ENCODE measurements at places on chromosomes 12 and 14. TPM values are rescaled to one million over a fixed set of nuclear protein-coding genes. Genes with fewer than 3 reads are reported as not detected.

DNA sequence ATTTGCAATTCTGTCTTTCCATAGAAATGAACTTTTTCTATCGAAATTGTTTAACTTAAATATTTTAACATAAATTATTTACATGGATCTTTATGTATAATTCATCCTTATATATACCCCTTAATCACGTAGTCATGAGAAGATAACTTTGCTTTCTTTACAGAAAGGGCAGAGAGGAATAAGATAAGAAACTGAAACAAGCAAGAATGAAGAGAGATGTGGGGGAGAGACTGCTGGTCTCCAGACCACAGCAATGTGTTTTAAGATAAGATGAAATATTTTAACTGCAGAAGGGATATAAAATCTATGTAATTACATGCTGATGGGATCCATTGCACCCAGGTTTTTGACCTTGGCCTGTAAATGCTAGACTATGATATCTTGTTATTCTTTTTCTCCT lies 34.7 kb upstream of the DNM1L start:
- no peak overlapping the region for H3K27ac ChIP-seq
- H3K27me3 ChIP-seq, result no peaks in the 10 kb centered on the region
- H3K36me3 ChIP-seq, result no peaks in the 10 kb centered on the region
- no peaks in the 10 kb centered on the region for H3K4me1 ChIP-seq
- no peak overlapping the region for H3K4me3 ChIP-seq

DNA sequence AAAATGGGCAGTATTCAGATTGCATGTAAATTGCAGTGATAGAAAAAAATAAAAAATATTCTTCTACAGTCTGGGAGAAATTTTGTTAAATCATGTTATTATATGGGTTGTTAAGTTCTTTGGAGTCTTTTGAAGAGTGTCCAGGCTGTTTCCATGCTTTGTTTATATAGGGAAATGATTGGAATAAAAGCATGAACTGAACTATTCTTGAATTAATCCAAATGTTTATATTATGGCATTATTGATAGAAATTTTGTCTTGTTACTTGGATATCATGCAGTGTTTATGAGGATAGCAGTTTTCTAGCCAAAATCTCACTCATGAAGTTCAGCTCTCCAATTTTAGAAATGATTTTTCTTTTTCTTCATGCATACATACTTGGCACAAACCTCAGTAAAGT lies 108.2 kb upstream of the NAV3 start:
- no peaks in the 10 kb centered on the region for H3K4me1 ChIP-seq
- no peaks in the 10 kb centered on the region for H3K27me3 ChIP-seq
- no peak for DNase-seq
- no peak overlapping the region for H3K4me3 ChIP-seq

GRCh38 chr12:42761601-42762350 lies 172.2 kb upstream of the PRICKLE1 start:
- H3K4me1 ChIP-seq, result no peaks in the 10 kb centered on the region
- H3K4me3 ChIP-seq, result no peak overlapping the region
- no peaks in the 10 kb centered on the region for H3K27me3 ChIP-seq
- no peak for DNase-seq
- no peak overlapping the region for H3K27ac ChIP-seq

KRT79 gene
- total RNA-seq, result 0.48 TPM

WNT5B gene
- total RNA-seq, result 4.0 TPM

E2F7 gene
- not detected for total RNA-seq

GRCh38 chr12:76018111-76018510 lies 13.5 kb downstream of the PHLDA1 start:
- H3K27ac ChIP-seq, result peak overlapping the region; percentile 45
- H3K27me3 ChIP-seq, result no peaks in the 10 kb centered on the region
- no peaks in the 10 kb centered on the region for H3K36me3 ChIP-seq

CSRNP2 gene
- total RNA-seq, result 37.3 TPM

- no peaks in the 10 kb centered on the region for H3K4me1 ChIP-seq
- H3K36me3 ChIP-seq, result no peaks in the 10 kb centered on the region
- H3K4me3 ChIP-seq, result no peak within 1 kb of the TSS
- H3K27ac ChIP-seq, result no peak within 1 kb of the TSS
- H3K27me3 ChIP-seq, result no peaks in the 10 kb centered on the region
Measured at GRCh38 chr12:67989184-67989920, at the start of gene IFNG-AS1. Gene IFNG-AS1, plus strand, starts transcription at chr12:67989447.

DNA sequence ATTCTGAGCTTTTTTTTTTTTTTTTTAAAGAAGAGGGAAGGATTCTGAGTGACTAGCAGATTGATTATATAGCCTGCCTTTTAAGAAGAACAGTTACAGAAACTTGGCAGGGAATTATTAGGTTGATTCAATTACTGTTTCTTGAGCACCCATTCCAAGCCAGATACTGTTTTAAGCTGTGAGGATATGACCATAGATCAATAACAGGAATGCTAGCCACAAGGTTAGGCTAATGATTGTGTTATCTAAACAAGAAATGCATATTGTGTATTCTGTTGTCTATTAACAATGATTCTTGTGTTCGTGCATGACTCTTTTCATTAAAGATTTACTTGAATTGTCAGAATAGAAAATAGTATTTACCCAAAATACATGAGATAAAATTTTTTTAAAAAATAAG lies 67.1 kb downstream of the PRORP start:
- no peaks in the 10 kb centered on the region for H3K36me3 ChIP-seq
- no peak overlapping the region for H3K27ac ChIP-seq
- no peak overlapping the region for H3K4me3 ChIP-seq
- DNase-seq, result no peak
- H3K4me1 ChIP-seq, result no peaks in the 10 kb centered on the region

GRCh38 chr12:121697093-121697698 lies 15.4 kb upstream of the TMEM120B start:
- H3K4me3 ChIP-seq, result no peak overlapping the region
- no peaks in the 10 kb centered on the region for H3K27me3 ChIP-seq
- no peak overlapping the region for H3K27ac ChIP-seq
- no peaks in the 10 kb centered on the region for H3K4me1 ChIP-seq

DNA sequence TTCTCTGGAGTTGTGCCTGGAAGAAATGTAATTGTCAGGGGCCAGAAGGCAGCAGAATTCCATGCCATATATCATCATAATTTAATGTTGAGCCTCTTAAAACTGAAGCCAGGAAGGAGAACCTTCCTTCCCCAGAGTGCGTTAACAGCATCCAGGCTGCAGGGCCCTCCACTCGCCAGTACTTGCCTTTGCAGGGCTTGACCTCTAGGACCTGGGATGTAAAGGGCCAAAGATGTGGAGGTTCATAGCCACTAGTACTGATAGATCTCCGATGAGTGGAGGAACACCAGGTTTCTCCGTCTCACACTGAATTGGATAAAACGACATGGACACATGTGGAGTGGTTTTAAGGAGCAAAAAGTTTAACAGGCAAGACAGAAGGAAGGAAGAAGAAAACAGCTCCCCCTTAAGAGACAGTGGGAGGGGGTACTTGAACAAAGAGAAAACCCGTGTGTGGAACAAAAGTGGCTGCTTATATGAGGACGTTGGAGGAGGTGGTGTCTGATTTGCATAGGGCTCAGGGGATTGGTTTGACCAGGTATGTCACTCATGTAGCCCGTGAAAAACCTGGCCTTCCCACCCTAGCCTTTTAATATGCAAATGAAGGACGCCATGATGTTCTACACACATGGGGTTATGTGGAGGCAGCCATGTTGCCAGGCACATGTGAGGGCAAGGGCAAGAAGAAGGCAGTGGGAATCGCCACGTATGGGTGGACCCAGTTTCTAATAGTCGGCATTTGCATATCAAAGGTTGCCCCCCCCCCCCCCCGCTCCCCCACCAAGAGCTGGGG lies 38.8 kb upstream of the WSCD2 start:
- H3K36me3 ChIP-seq, result no peaks in the 10 kb centered on the region
- H3K27me3 ChIP-seq, result no peaks in the 10 kb centered on the region
- no peak overlapping the region for H3K4me3 ChIP-seq
- no peak for DNase-seq
- H3K27ac ChIP-seq, result no peak overlapping the region

GRCh38 chr14:21087294-21088091 lies 11.0 kb downstream of the ZNF219 start:
- H3K4me3 ChIP-seq, result no peak overlapping the region
- H3K27me3 ChIP-seq, result no peaks in the 10 kb centered on the region
- H3K27ac ChIP-seq, result peak overlapping the region; percentile 62
- H3K4me1 ChIP-seq, result no peaks in the 10 kb centered on the region
- H3K36me3 ChIP-seq, result peaks cover 5% of the 10 kb centered on the region

GALNT16 gene
- total RNA-seq, result 8.8 TPM

- no peak overlapping the region for H3K4me3 ChIP-seq
- H3K27me3 ChIP-seq, result no peaks in the 10 kb centered on the region
- H3K27ac ChIP-seq, result peak overlapping the region; percentile 26
- DNase-seq, result no peak
- H3K36me3 ChIP-seq, result no peaks in the 10 kb centered on the region
- H3K4me1 ChIP-seq, result no peaks in the 10 kb centered on the region
Measured at GRCh38 chr14:61585598-61586543, 109.4 kb upstream of the HIF1A start.

DNA sequence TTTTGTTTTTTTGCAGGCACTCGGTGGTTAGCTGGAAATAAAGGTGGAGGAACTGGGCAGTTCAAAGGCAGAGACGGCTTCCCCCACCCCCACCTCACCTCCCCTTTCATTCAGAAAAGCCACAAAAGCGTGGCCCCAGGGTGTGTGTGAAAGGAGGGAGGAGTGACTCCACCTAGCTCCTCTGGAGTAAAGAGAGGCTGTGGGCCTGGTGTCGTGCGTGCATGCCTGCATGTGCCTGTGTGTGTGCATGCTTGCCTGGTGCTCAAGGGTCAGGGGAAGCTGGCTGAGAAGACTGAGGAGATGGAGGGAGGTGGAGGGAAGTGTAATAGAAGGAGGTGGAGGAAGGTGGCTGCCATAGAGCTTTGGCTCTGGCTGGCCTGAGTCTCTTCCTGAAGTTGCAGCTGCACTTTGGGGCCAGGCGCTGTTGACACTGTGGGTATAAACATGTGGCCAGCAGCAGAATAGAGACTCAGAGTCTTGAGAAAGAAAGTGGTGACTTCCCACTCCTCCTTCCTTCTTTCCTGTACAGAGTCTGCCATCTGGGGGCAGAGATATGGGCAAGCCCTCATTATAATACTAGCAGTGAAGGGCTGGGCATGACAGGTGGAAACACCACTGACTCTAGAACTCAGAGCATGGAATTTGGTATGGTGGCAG lies 36.9 kb upstream of the SINHCAF start:
- H3K4me3 ChIP-seq, result peak overlapping the region; percentile 24
- DNase-seq, result no peak
- H3K27ac ChIP-seq, result peak overlapping the region; percentile 59
- no peaks in the 10 kb centered on the region for H3K36me3 ChIP-seq
- no peaks in the 10 kb centered on the region for H3K4me1 ChIP-seq
- H3K27me3 ChIP-seq, result no peaks in the 10 kb centered on the region

DNA sequence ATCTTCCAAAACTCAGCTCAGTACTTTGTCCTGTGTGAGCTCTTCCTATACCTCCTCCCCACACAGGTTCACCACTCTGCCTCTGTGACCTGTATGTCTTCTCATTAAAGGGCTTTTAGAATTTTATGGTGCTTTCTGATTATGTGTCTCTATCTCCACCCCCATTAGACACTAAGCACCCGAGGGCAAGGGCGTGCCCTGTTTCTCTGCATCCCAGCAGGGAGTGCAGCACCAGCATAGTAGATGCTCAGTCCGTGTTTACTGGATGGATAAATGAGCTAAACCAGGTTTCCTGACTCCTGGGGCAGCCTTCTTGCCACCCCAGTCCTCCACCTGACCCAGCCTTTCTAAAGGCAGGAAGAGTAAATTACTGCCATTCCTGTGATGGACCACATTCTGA lies 333.8 kb downstream of the CACNA1C start:
- no peak overlapping the region for H3K4me3 ChIP-seq
- no peaks in the 10 kb centered on the region for H3K4me1 ChIP-seq
- no peak for DNase-seq
- no peak overlapping the region for H3K27ac ChIP-seq
- H3K27me3 ChIP-seq, result no peaks in the 10 kb centered on the region

LIN7A gene
- total RNA-seq, result 12.8 TPM

DNA sequence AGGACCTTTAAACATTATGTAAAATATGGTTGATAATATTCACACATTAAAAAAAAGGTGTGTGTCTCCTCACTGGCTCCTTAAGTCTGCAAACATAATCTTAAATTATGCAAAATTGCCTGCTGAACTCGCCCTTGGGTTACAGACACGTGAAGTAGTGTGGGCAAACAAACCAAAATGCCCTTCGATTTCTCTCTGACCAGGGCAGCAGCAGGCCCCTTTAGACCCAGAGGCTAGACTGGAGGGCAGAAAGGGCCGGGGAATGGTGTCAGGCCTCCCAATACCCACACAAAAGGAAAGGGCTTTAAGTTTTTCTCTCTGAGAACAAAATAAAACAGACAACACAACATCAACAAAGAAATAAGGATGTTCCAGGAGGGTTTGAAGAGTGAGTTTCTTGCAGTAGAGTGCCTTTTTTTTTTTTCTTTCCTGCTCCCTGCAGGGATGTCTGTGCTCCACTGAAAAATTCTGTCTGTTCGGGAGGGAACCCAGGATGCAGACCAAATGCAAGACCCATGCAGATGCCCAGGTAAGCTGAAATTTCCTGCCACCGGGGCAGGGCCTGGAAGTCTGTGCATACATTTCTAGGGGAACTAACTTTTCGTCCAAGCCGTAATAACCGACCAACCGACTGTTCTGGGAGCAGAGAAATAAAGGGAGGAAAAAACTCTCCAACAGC lies 1.7 kb downstream of the TBX3 start:
- H3K4me1 ChIP-seq, result no peaks in the 10 kb centered on the region
- H3K4me3 ChIP-seq, result peak overlapping the region; percentile 63
- no peak for DNase-seq
- peak overlapping the region; percentile 96 for H3K27ac ChIP-seq

DNA sequence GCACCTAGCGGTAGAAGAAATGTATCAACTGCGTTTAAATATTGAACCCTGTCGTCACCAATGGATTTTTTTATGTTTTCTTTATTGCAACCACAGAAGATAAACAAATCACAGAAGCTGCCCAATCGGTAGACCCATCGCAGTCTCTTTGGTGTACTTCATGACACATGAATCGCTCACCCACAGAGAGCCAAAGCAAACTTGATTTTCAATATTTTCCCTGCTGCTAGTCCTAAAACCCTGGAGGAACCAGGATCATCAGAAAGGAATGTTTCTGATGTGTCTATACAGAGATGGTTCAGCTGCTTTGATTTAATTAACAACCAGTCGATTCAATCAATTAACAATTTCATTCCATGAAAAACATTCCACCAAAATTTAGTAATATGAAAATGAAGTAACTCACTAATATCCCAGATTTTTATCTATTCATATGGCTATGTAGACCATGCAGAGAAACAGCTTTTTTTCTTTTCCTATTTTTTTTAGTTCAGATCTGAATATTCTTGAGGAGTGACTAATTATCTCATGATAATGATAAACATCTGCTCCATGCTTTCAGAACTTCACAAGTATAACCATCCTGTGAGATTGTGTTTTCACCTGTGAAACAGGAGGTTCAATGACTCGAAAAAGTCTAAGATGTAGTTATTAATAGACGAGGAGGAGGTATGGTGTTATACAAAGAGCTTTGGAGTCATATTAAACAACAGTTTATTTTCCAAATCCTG lies 46.1 kb downstream of the DIO2 start:
- H3K27ac ChIP-seq, result no peak overlapping the region
- no peak overlapping the region for H3K4me3 ChIP-seq
- no peak for DNase-seq
- no peaks in the 10 kb centered on the region for H3K27me3 ChIP-seq

GRCh38 chr12:46258129-46258528 lies 10.7 kb downstream of the SLC38A1 start:
- no peak overlapping the region for H3K4me3 ChIP-seq
- H3K27me3 ChIP-seq, result no peaks in the 10 kb centered on the region
- H3K27ac ChIP-seq, result peak overlapping the region; percentile 3
- no peaks in the 10 kb centered on the region for H3K36me3 ChIP-seq
- DNase-seq, result no peak
